ENCODE measurements at places on chromosomes 11 and 22.

DNA sequence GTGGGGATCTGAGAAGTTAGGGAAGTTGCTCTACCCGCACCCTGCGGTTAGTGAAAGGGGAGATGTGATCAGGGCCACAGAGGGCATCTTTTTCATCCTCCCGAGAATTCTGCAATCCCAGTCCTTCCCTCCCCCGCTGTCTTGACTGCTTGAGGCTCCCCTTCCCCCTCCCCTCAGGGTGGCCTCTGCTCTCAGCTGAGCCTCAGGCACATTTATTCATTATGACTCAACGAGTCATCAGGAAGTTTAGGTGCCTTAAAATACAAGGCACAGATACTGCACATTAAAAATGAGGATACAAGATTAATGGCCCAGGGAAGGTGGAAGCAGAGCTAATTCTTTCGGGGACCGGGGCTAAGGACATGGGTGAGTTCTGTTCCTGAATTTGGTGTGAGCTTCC is 104.0 kb downstream of the CACNA1I start:
- no peak for DNase-seq

DNA sequence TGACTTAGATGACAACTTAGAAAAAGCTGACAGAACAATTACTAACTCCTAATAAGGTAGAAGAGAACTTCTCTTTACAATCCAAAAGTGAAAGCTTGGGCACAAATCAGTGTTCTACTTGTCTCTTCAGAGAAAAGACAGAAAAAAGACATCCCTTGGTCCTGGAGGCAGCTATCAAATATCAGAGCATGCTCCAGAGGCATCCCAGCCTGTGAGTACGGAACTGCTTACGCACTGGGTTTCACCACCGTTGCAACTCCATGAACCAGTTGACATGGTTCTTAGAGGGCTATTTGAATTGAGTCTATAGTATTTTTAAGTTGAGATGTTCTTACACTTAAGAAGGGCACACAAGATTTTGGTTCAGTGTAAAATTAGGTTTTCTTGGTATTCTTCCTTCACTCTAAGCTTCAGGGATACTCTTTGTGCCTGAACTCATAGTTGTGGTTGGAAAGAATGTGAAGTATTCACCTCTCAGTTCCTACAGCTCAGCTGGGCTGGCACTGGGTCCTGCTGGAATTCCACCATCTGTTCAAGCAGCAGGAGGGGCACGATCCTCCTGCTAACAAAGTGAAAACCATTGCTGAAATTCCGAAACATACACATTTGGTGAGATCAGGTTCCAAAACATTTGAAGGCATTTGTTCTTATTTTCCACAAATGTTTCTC is 6.3 kb downstream of the AKIP1 start:
- no peak for DNase-seq

GRCh38 chr11:11119917-11120316 is 233.1 kb downstream of the CSNK2A3 start:
- no peak for DNase-seq

DNA sequence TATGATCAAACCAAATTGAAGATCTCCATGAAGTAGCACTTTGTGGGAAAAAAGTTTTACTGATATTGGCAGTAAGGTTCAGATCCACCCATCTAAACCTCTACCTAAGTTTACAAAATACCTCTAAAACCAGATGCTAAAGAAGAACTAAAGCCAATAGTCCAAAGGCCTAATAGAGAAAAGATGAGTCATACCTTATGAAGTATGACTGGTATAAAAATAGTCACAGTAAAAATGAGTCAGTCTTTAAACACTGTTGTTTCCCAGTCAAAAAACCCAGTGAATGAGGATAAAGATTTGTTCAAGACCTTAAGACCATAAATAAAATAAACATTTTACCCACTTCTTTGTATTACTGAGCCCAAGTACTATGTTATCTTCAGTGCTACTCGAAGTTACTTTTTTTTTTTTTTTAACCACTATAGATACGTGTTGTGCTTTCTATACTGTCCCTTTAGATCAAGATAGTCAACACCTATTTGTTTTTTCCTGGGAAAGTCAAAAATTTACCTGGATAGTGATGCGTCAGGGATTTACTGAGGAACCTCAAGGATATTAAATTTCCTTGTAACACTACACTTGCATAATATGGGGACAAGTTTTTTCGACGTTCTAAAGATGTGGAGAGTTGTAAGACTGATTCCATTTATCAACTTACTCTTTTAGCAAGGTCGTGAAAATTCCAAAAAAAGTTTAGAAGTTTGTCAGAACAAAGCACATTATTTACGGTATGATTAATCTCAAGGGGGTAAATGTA is 87.3 kb downstream of the CCDC73 start:
- no peak for DNase-seq

DNA sequence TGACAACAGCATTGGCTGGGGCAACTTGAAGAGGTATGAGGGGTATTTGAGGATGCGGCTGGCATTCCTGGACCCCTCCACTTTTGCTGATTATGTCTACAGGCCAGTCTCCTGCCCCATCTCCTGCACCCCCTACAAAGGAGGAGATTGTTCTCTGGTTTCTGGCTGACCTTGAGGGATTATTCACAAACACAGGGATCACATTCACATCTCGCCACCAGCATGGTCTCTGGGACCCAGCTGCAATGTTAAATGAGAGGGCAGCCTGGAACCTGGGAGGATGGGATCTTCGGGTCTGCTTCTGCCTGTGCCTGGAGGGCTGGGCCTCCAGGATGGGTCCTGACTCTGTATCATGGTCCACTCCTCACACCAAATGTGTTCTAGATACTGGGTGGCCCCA is 32.8 kb upstream of the MYEOV start:
- DNase-seq: no peak

DNA sequence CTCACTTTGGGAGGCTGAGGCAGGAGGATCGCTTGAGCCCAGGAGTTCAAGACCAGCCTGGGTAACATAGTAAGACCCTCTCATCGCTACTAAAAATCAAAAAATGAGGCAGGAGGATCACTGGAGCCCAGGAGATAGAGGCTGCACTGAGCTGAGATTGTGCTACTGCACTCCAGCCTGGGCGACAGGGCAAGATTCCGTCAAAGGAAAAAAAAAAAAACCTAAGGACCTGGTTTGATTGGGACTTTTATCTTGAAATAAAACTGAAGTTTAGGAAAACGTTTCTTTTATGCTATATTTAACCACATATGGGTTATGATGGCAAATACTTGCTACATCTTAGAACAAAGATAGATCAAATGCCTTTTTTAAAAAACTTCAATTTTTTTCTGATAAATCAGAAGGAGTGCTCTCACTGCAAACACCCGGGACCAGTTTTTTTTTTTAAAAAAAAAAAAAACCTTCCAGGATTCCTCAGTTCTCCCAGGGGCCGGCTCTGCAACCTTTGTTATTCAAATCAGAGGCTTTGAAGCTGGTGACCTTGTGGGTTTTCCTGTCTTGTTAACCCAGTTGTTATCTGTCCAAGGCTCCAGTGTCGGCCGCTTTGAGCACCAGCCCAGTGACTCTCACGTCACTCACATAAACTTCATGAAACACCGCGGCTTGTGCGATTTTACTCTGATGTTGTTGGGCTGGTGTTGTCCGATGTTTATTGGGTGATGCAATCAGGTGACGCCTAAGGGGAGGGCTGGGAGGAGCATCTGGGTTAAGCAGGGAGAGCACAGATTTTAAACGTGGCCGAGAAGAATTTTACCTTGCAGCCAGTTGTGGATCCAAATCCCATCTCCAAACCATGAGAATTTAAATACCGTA is 24.7 kb upstream of the SLC22A12 start:
- DNase-seq: no peak

DNA sequence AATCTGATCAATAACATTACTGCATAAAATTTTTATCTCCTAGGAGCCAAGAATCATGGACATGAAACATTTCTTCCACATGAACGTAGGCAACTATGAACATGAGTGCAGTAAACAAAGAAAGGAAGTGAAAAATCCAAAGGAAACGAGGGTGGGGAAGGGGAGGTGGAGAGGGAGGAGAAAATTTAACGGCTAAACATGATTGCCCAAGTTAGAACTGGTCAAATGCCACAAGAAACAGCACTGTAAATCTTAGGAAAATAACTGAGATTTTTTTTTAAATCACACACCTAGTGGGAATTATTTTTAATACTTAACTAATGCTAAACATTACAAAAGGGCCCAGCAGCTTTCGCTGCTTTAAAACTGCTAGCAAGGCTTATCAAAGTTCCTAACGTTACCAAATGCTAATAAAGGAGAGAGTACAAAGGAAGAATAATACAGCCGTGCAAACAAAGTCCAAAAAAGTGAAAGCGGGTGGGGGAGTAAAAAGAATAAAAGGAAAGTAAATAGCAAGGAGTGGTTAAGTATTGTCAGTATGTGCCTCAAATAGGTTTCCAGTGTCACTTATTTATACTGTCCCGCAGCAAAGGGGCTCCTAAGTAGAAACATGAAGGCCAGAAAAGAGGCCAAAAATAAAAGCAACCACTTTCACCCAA is 13.7 kb downstream of the NARS2 start:
- no peak for DNase-seq

- no peak for DNase-seq
These were observed 519.5 kb downstream of the OPCML start for GRCh38 chr11:133012803-133013202.

DNA sequence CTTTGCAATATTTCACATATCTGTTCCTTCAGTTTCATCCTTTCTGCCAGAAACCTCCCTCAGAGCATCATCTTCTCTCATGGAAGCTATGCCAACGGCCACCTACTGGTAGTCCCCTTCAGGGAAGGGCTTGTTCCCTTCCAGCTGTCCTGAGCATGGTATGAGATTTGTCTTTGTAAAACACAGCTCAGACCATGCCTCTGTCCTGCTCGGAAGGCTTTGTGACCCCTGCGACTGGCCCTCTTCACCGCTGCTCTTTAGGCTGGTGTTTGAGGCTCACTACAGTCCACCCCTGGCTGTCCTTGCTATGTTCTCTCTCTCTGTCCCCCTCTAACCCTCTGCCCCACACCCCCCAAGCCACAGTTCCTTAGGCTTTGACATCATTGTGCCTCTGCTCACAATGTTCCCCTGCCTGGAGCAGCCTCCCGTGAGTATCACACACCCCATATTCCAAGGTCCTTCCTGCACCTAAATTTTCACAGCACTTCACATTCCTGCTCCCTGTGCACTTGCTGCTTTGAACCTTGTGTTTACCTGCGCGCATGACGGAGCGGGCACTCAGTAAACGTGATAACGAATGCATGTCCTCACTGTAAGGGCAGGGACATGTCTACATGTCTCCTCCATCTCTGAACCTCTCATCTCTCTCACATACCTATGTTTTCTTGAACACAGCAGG is 24.0 kb upstream of the ACER3 start:
- no peak for DNase-seq

DNA sequence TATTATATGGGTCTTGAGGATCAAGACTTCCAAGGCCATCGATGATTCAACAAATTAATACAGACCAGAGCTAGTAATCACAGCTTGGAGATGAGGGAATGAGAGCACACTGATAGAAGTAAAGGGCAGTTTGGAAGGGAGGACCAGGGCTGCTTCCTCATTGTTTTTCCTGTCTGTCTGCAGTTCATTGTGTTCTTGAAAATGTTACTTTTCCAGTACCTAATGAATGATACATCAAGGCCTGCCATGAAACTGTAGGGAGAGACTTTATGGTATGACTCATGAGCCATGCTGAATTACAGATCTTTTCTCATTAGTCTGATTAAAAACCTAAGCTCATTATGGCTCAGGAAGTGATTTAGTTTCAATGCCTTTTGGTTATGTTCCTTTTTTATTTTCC is 855.6 kb downstream of the KCNA4 start:
- no peak for DNase-seq

GRCh38 chr11:2779981-2780849 is 80.4 kb upstream of the KCNQ1OT1 start:
- DNase-seq: peak; percentile 8

DNA sequence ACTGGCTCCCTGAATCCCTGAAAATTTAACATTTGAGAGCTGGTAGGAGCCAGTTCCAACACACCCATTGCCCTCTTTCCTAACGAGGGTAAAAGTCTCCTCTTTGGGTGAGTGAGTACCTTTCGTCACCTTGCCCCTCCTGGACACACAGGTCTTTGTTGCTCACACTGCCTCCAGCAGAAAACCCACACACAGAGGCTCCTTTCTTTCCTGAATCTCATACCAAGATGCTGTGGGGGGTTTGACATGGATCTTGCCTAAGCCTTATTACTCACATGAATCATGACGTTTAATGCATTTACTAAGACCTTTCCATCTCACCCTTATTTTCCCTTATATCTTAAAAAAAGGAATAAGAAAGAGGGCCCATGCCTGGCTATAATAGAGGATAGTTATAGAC is 53.0 kb downstream of the PARVA start:
- no peak for DNase-seq

- DNase-seq: no peak
These were observed 47.2 kb downstream of the EIF3M start for GRCh38 chr11:32630844-32631243.

- no peak for DNase-seq
These were observed 843.2 kb downstream of the KCNA4 start for GRCh38 chr11:29173660-29174062.

DNA sequence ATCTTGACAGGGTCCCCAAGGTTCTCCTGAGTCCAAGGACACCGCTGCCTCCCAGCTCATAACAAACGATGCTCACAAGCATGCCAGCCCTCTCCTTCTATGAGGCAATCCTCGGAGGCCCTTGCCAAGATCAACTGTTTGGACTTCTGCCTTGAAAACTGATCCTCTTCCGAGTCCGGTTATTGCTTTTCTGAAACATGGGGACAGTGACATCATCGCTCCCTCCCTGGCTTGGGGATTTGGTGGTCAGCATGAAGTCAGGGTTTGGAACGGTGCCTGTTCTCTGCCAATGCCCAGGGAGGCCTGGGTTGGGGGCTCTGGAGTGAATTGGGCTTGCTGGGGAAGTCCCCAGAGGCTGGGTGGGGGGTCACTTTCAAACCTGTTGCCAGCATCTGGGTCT is 149.3 kb downstream of the FBXO7 start:
- DNase-seq: no peak

All from CD8-positive, alpha-beta T cell (primary cell).